T-cell (primary cell): ENCODE measurements at places on chromosomes 12 and 14.

DNA sequence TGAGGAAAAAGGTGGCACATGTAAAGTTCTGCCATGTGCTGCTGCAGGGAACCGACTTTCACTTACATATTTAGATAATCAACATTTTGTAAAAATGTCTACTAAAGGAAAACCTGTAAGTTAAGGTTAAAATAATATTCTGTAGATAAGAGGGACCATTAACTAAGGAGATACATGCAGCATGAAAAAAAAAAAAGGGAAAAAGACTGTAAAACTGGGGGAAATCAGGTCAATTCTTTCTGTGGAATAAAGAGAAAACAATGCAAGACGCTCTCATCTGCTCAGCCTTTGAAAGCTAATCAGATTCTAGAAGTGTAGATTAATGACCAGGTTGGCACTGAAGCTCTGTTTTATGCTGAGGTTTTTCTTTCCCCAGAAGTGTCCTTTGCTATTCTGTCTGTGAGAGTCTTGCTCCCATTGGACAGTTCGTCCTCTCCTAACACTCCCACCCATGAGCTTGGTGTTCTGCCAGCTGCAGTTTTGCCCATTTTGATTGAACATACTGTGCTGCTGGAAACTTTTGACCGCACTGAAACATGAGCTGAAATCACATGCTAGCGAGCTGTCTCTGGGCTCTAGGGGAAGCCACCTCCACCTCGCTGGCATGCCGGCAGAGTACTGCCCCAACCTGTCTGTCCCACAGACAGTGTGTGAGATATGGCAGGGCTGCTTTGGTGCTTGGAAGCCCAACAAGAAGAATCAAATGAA lies 39.7 kb downstream of the PPTC7 start:
- peaks cover 2% of the 10 kb centered on the region for H3K36me3 ChIP-seq
- H3K4me1 ChIP-seq: peaks cover 4% of the 10 kb centered on the region
- H3K27ac ChIP-seq: no peak overlapping the region
- H3K27me3 ChIP-seq: no peaks in the 10 kb centered on the region
- DNase-seq: no peak

- H3K4me3 ChIP-seq: no peak overlapping the region
- H3K4me1 ChIP-seq: peaks cover 9% of the 10 kb centered on the region
- H3K27ac ChIP-seq: no peak overlapping the region
- no peaks in the 10 kb centered on the region for H3K36me3 ChIP-seq
Measured at GRCh38 chr12:1583421-1584078, 10.8 kb downstream of the FBXL14 start.

DNA sequence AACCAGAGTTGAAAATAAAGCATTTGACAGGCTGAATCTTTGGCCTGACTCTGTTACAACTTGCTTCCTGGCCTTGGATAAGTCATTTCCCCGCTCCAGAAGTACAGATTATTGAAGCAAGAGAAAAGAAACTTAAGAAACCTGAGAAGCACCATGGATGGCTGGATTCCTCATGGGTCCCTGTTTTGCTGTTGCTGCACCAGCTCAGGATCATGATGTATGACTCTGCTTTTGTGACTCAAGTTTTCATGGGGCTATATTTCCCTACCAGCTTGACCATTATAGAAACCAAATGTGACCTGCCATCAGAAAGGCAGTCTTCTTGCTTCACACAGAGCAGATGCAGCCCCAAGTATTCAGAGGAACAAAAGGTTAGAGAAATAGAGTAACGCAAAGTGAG lies 921.8 kb downstream of the BCL11B start:
- peaks cover 6% of the 10 kb centered on the region for H3K4me1 ChIP-seq
- H3K36me3 ChIP-seq: no peaks in the 10 kb centered on the region
- DNase-seq: no peak
- no peaks in the 10 kb centered on the region for H3K27me3 ChIP-seq
- H3K27ac ChIP-seq: no peak overlapping the region

DNA sequence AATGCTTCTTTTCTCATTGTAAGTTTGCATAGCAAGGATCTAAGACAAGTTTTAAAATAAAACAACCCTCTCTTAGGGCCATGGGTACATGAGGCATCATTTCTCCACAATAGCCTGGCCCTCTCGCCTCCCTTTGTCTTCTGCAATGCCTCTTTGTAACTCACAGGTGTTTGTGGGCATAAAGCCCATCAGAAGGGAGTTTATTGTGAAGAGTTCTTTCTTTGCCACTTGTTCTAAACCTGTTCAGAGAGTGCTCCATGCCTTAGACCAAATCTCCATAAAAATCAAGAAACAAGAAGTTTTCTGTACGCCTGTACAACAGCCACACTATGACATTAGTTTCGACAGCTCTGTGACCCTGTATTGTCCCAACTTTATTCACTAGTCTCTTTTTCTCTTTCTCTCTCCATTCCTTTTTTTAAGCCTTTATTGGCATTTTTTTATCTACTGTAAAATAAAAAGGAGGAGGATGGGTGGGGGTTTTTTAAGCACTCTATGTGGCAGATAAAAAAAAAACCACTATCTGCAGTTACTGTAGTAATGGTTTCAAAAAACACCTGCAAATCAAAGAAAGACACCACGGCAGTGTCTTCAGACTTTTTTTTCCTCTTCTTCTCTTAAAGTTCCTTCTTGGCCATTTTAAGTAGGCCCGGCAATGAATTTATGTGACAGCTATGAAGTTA lies 1.6 kb downstream of the C12orf42 start:
- DNase-seq: no peak
- peak overlapping the region; percentile 66 for H3K4me3 ChIP-seq
- peaks cover 10% of the 10 kb centered on the region for H3K4me1 ChIP-seq
- no peaks in the 10 kb centered on the region for H3K27me3 ChIP-seq
- H3K27ac ChIP-seq: peak overlapping the region; percentile 16
- H3K36me3 ChIP-seq: no peaks in the 10 kb centered on the region

GRCh38 chr14:92880351-92880750 lies 42.6 kb upstream of the CHGA start:
- no peak overlapping the region for H3K27ac ChIP-seq
- H3K4me1 ChIP-seq: no peaks in the 10 kb centered on the region
- H3K4me3 ChIP-seq: no peak overlapping the region
- no peak for DNase-seq
- H3K27me3 ChIP-seq: peaks cover 2% of the 10 kb centered on the region
- no peaks in the 10 kb centered on the region for H3K36me3 ChIP-seq

DNA sequence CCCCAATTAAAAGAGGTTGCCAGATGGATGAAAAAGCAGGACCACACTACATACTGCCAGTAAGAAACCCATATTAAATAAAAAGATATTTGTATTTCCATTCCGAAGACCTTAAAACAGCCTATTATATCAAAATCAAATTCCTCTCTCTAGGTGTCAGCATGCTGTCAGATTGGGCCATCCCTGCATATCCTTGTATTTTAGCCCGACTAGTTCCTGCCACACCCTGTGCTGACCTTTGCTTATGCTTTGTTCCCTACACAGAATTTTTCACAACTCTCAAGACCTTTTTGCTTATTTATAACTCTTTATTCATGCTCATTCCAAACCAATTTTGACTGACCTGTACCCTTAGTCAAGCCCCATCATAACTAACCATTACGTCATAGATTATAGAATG lies 12.8 kb downstream of the GSKIP start:
- no peak overlapping the region for H3K4me3 ChIP-seq
- H3K27ac ChIP-seq: no peak overlapping the region
- no peak for DNase-seq
- H3K27me3 ChIP-seq: no peaks in the 10 kb centered on the region

DNA sequence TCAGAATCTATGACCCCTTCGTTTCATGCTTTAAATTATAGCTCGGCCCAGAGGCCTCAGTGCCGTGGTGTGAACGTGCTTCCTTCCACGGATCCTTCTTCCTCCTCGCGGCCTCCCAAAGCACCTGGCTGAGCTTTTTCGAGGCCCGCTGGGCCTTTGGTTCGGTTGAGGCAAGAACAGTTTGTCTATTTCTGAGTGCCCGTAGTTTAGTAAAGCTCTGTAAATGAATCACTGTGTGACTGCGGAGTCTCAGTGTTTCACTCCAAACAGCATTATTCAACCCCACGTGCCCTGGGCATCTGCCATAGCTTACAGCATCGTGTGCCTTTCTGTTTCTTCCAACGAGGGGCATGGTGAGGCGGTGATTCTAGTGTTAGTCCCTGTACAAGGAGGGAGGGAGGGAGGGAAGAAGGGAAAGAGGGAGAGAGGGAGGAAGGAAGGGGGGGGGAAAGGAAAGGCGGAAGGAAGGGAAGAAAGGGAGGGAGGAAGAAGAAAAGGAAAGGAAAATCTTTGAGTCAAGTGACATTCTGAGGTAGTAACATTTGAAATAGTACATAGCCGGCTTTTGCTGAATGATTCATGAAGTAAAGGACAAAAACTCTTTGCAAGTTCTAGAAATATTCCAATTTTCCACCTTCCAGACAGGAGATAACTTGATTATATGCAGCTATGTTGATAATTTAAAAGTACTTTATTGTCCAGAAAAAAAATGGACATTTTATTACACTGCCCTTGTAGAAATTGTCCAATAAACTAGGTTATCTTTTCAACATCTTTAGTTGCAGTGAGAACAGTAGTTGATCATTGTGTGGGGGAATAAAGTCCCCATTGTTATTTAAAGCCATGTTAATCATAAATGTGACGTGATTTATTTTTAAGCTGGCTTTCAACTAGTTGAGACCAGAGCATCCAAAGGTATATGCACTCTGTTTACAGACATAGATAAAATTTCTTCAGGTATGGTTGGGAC lies 1.2 kb upstream of the TRIM9 start:
- no peaks in the 10 kb centered on the region for H3K36me3 ChIP-seq
- peaks cover 26% of the 10 kb centered on the region for H3K4me1 ChIP-seq
- H3K27ac ChIP-seq: no peak overlapping the region
- DNase-seq: no peak

DNA sequence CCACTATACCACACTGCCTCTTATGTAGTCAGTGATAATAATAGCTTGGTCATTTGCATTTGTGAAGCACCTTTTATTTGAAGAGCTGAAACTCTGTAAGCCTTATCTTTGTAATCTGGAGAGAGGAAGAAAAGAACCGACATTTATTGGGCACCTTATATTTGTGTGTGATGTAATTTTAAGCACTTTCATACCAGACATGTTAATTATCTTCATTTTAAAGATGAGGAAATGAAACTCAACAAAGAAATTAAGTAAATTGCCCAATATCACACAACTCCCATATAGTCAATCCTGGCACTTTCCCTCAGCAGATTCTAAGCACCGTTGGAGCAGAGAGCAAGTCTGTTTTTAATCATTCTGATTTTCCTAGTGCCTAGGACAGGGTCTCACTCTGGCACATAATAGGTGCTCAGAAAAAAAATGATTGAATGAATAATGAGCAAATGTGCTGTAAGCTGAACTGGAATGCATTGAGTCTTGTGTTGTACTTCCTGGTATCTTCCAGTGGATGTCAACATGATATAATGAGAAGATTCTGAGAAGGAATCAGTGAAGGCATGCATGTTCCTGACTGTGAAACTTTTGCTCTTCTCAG lies 418.9 kb downstream of the ZFP36L1 start:
- H3K4me1 ChIP-seq: peaks cover 52% of the 10 kb centered on the region
- H3K27me3 ChIP-seq: no peaks in the 10 kb centered on the region
- no peak for DNase-seq
- no peaks in the 10 kb centered on the region for H3K36me3 ChIP-seq
- no peak overlapping the region for H3K4me3 ChIP-seq

- no peak overlapping the region for H3K27ac ChIP-seq
- H3K27me3 ChIP-seq: peaks cover 15% of the 10 kb centered on the region
- no peak overlapping the region for H3K4me3 ChIP-seq
- no peaks in the 10 kb centered on the region for H3K4me1 ChIP-seq
Measured at GRCh38 chr14:69288011-69288771, 28.2 kb downstream of the GALNT16 start.

DNA sequence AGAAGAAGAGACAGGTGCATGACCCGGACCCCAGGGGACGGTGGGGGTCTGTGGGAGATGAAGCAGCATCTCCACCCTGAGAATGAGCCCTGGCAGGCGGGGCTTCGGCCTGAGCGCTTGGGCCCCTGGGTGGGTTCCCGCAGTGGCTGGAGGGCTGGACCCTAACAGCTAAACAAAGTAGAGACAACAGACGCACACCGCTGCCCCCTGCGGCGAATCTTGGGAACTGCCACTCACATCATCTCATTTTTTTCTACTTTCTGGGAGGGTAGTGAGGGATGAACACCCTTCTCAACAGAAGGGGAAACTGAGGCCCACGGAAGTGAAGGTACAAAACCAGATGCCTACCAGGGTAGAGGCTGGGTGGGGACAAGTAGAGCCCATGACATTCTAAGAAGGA lies 104.7 kb downstream of the RFLNA start:
- H3K4me3 ChIP-seq: no peak overlapping the region
- no peak overlapping the region for H3K27ac ChIP-seq
- H3K4me1 ChIP-seq: no peaks in the 10 kb centered on the region
- no peaks in the 10 kb centered on the region for H3K27me3 ChIP-seq
- H3K36me3 ChIP-seq: peaks cover 65% of the 10 kb centered on the region

DNA sequence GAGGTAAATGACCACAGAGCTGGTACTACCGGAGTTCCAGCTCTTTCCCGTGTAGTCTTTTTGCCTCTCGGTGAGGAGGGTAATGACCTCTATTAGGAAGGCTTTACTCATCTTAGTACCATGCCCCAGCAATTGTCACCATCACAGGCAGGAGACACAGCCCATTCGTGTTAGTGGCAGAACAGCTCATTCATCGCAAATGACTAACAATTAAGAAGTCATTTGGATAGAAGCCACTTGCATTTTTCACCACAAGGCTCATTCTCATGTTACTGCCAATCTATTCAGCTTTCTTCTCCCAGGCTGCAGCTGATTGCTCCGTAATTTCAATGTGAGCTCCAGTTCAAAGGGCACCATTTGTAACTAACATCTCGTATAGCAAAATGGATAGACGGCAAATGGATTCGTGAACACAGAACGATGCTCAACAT lies 718.8 kb upstream of the TMEM132C start:
- H3K4me1 ChIP-seq: no peaks in the 10 kb centered on the region
- H3K27me3 ChIP-seq: no peaks in the 10 kb centered on the region
- no peak overlapping the region for H3K4me3 ChIP-seq
- no peaks in the 10 kb centered on the region for H3K36me3 ChIP-seq
- DNase-seq: no peak
- no peak overlapping the region for H3K27ac ChIP-seq

- H3K4me1 ChIP-seq: no peaks in the 10 kb centered on the region
- no peak overlapping the region for H3K4me3 ChIP-seq
- no peaks in the 10 kb centered on the region for H3K27me3 ChIP-seq
- DNase-seq: no peak
- H3K27ac ChIP-seq: no peak overlapping the region
Measured at GRCh38 chr12:16329594-16329993, 17.9 kb upstream of the MGST1 start.

- H3K27ac ChIP-seq: peak overlapping the region; percentile 75
- peaks cover 3% of the 10 kb centered on the region for H3K27me3 ChIP-seq
- peak overlapping the region; percentile 76 for H3K4me3 ChIP-seq
- no peaks in the 10 kb centered on the region for H3K36me3 ChIP-seq
- H3K4me1 ChIP-seq: peaks cover 20% of the 10 kb centered on the region
Measured at GRCh38 chr12:113359133-113359938, 949 bp downstream of the PLBD2 start.

DNA sequence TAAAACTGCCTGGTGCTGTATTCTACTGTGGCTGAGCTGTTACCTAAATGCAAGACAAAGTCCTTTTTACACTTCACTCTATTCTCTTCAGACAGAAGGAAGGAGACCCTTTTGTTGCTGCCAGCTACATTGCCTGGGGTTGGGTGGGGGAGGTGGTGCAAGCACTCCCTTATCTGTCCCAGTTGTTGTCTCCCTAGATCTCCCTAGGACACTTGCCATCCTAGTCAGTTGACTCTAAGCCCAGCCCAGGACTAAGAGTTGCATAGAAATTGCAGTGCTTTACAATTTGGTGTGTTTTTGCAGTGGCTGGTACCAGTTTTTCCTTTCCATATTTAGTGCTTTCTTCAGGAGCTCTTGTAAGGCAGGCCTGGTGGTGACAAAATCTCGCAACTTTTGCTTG lies 35.1 kb downstream of the SCYL2 start:
- H3K4me3 ChIP-seq: no peak overlapping the region
- H3K27me3 ChIP-seq: no peaks in the 10 kb centered on the region
- no peak for DNase-seq
- no peak overlapping the region for H3K27ac ChIP-seq
- no peaks in the 10 kb centered on the region for H3K4me1 ChIP-seq
- peaks cover 28% of the 10 kb centered on the region for H3K36me3 ChIP-seq
